Spleen (tissue), 13 donors: ENCODE measurements at places on chromosomes 1 and 21.

DNA sequence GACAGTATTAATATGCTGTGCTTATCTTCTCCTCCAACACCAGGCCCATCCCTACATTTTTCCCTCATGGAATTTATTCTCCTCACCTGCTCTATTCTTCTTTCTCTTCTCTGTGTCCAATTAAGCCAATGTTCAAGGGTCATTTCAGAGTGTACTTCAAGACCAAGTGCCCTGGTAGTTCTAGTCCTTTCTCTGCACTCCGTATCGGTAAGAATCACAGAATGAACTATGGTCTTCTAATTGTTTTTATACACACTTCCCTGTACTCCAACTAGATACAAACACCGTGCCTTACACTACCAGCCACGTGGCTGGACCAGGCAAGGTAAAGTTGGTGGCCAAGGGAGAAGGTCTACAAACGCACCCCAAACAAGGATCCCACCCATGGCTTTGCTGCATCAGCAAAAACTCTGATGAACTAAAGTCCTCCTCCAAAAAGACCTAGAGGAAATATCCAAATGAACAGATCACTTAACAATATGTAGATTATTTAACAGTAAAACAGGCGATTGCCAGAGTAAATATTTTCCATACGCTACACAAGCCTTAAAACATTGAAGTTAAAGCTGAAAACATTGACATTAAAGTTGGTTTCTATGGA is 40.1 kb upstream of the LPAR3 start:
- DNase-seq: no peak

DNA sequence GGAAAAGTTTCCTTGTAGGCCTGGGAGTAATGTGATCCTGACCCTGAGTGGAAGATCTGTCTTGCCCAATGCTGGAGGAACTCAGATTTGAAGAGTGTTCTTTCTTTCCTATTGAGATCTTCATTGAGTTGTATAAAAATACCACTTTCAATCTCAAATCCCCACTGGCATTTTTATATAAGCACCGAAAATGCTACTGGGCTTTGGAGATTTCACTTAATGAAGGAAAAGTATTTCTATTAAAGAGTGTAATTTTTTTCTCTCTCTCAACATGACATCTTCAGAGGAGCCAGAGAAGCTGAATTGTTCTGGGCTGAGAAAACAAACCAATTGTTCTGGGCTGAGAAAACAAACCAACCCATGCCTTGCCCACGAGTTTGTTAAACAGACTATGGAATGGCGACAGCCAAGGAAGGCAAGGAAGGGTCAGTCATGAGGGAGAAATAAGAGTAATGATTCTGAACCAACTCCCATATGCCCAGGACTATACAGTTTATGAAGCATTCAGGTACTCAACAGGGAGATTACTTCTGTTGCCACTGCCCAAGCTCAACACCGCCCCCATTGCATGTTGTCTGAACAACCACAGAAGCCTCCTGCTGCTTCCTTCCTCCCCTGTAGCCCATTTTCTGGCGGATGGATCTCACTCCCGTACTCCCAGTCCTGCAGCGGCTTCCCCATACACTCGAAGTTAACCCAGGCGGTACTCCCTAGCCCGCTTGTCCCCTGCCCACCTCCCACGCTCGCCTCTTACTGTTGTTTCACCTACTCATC is 103.2 kb downstream of the BEND5 start:
- DNase-seq: no peak

DNA sequence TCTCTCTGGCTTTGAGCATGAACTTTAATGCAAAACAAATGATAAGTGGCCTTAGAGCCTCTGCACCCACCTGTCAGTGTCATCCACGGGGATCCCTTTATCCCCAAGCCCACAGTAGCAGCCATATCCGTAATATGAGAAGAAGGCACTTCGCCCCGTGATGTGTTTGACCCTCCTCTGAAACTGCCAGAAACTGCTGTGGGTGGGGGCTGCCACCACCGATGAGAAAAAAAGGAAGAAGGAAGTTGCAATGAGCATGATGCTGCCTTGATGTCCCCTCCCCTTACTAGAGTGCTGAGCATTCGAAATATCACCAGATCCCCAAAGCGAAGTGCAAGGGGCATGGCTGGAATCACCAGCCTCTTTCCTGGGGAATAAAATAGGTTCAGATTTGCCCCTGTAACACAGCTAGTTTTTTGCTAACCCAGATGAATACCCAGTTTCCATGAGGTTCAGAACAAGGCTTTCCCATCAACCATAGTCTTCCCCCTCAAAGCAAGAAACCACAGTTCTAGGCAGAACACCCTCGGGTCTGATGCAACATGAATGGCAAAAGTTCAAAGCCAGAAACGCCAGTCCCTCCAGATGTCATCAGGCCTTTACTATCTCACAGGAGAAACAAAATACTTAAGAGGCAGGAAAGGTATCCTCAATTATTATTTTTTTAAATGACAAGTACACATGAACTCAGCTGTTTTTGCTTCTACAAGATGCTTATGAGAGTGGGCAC is 10.8 kb upstream of the UBXN10 start:
- DNase-seq: no peak

DNA sequence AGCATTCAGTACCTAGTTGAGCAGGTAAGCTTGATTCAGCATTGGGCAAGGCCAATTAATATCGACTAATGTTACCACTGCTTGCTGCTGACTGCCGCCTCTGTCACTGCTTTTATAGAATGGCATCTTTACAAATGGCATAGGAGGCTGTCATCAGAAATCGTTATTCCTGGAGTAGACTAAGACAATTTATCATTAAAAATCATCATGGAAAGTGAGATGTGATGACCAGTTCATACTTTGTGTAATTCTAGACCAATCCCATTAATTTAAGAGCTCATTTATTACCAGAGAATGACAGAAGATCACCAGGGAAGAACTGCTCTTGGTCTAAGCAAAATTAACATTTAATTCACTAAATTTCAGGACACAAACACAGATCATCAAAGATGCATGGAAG is 254.0 kb downstream of the SPATA17 start:
- no peak for DNase-seq

- no peak for DNase-seq
These were observed 121.9 kb upstream of the TSPAN2 start for GRCh38 chr1:115211071-115211745.

DNA sequence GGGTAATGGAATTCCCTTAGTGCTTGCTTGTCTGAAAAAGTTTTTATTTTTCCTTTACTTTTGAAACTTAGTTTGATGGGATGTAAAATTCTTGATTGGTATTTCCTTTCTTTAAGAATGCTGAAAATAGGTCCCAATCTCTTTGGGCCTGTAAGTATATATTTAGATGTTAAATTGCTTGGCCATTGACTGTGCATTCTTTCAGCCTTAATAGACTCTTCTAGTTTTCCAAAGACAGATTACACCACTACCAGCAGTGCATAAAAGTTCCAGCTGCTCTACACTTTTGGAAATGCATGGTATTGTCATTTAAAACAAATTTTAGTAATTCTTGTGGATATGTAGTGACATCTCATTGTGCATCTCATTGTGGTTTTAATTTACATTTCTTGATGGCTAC is 464.8 kb upstream of the USP24 start:
- DNase-seq: no peak

DNA sequence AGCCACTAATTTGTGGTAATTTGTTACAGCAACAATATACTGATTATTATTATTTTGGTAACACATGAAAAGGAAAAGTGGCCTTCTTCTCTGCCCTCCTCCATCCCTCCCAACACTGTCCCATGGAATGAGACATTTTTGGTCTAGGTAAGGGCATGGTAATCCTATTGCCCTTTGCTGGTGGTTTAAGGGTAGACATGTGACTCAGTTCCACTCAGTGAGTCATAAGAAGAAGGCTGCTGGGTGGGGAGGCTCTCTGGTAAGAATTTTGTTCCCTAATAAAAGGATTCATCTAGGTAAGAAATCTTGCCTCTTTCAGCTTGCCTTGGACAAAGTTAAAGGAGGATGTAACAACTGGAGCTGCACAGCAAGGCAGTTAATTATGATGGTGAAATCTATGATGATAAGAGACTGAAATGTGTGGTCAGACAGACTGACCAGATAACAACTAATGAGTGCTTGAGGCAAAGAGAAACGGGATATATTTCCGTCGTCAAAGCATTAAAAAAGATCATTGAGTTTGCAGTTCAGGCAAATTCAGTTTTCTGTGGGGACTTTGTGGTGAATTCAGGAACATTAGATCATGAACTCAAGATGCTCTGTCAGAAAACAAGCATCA is 232.0 kb upstream of the KCNK2 start:
- DNase-seq: no peak

DNA sequence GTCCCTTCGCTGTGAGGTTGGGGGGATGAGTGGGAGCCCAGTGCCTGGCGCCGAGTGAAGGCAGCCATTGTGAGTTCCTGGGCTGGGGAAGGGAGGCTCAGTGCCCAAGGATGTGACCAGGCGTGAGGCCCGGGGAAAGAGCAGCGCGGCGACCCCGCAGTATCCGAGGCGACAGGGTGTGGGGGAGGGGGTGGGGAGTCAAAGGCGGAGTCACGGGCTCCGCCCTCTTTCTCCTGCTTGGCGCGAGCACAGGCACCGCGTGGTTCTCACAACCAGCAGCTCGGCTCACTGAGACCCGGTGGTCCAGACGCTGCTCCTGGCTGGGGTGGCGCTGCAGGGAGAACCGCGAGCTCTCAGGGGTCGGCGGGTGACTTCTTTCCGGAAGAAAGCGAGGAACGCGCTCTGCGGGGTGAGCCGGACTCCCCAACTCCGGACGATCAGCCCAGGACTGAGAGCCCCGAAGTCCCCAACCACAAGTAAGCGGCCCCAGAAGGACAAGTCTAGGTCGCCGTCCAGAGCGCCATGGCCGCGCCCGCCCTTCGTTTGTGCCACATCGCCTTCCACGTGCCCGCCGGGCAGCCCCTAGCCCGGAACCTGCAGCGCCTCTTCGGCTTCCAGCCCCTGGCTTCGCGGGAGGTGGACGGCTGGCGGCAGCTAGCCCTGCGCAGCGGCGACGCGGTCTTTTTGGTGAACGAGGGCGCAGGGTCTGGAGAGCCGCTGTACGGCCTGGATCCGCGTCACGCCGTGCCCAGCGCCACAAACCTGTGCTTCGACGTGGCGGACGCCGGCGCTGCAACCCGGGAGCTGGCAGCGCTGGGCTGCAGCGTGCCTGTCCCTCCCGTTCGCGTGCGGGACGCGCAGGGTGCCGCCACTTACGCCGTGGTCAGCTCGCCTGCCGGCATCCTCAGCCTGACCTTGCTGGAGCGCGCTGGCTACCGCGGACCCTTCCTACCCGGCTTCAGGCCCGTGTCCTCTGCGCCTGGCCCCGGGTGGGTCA is at the start of gene HPDL:
TSS of gene HPDL (plus strand) at position 269 of the 997 bp plus-strand sequence. CDS start at position 523, 254 bp downstream.
- DNase-seq: peak; percentile 89

DNA sequence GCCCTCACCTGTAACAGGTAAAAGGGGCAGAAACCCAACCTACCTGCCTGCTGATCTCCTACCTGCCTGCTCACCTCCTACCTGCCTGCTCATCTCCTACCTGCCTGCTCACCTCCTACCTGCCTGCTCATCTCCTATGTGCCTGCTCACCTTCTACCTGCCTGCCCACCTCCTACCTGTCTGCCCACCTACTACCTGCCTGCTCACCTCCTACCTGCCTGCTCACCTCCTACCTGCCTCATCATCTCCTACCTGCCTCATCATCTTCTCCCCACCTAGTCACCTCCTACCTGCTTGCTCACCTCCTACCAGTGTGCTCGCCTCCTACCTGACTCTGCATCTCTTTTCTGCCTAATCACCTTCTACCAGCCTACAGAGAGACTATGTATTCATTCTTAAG is 452.9 kb downstream of the MATN1 start:
- peak; percentile 6 for DNase-seq

DNA sequence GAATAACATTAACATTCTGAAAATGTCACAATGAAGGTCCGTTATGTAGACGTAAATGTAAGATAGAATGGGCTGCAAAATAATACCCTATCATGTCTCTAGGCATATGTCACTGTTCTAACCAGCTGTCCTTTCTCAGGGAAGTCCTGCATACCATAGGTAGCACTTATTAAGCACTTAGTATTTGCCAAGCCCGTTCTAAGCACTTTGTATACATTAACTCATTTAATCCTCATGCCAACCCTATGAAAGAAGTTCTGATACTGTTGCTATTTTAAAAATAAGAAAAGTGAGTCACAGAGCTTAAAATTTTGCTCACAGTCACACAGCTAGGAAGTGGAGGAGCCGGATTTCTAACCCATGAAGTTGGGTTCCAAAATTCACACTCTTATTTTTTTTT is 15.7 kb downstream of the GAS5 start:
- DNase-seq: no peak

DNA sequence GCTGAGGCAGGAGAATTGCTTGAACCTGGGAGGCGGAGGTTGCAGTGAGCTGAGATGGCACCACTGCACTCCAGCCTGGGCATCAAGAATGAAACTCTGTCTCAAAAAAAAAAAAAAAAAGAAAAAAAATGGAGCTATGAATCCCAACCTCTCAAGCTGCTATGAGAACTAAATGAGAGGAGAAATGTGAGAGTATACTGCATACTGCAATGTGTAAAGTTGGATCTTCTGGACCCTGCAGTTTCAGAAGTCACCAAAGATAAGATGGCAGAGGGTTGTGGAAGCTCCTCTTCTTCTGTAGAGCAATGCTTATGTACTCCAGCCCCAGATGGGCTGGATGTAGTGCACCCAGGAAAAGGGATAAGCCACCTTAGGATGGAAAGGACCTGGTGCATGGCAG is 55.6 kb downstream of the PLXNA2 start:
- DNase-seq: no peak

DNA sequence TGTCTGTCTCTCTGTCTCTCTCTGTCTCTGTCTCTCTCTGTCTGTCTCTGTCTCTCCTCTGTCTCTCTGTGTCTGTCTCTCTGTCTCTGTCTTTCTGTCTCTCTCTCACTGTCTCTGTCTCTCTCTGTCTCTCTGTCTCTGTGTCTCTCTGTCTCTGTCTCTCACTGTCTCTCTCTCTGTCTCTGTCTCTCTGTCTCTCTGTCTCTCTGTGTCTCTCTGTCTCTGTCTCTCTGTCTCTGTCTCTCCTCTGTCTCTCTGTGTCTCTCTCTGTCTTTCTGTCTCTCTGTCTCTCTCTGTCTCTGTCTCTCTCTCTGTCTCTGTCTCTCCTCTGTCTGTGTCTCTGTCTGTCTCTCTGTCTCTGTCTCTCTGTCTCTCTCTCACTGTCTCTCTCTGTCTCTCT is 873 bp upstream of the COL6A1 start:
- DNase-seq: no peak

DNA sequence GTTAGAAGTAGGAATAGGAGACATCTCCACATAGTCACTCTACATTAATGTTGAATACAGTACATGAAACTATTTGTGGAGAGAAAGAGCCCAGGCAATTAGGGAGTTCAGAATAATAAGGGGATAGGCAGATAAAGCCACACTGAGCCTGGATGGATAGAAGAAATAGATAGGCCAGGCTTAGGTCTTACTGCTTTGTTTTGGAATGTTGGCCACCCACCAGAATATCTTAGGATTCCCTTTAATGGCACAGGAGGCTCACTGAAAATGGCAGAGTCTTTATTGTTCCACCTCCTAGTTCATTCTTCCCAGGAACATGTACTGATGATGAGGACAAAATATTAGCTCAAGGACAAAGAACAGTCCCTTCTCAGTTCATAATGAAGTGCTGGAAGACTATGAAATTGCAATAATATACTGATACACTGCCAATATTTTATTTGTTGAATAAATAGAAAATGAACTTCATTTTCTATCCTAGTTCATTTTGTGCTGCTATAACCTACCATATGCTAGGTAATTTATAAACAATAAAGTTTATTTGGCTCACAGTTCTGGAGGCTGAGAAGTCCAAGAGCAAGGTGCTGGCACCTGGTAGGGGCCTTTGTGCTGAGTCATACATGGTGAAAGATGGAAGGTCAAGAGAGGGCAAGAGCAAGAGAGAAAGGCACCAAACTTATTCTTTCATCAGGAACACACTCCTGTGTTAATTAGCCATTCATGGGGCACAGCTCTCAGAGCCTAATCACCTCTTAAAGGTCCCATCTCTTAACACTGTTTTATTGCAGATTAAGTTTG is 87.3 kb downstream of the TBX15 start:
- no peak for DNase-seq
